Spinal cord (tissue), 10 donors: ENCODE measurements at places on chromosomes 4 and X. TPM values are rescaled to one million over a fixed set of nuclear protein-coding genes. Genes with fewer than 3 reads are reported as not detected.

- peak; percentile 28 for DNase-seq
These were observed 383 bp downstream of the PCYT1B start for GRCh38 chrX:24646745-24647182.

DNA sequence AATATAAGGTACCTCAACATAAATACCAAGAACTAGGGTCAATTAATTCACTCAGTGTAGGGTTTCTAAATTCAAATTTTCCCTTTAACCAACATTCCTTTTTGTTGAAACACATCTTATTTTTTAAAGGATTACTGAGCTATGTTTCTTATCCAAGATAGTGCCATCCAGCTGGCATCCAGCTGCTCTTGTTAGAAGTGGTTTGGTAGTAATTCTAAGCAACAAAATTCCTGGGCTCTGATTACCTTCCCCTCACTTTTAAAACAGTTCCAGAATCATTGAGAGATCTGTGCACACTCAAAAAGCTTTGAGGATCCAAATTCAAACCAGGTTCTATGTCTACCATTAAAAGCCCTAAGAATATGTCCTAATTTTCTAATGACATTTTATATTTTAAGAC is 583.7 kb downstream of the TRIML1 start:
- DNase-seq = no peak

PCDH19 gene
- polyA plus RNA-seq = 42.2 TPM

FOXR2 gene
- polyA plus RNA-seq = not detected

RAI2 gene
- polyA plus RNA-seq = 12.3 TPM

DNA sequence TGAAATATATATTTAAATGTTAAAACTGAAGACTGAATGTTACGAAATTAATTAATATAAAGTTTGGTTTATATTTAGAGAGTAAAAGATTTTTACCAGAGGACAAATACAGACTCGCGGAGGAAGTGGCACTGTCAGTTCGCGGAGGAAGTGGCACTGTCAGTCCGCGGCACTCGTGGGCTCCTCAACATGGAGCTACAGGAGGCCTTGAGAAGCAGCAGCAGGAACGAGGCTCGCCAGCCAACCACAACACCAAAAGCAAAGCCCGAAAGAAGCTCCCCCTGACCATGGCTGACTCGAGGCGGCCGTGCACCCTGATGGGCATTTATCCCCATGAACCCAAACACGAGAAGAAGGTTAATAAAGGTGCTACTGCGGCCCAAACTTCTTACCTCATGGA is 125.3 kb upstream of the PABPC4L start:
- no peak for DNase-seq

GRCh38 chrX:101191217-101191750 is 28.3 kb upstream of the DRP2 start:
- DNase-seq = no peak

PASD1 gene
- not detected for polyA plus RNA-seq

SLC16A2 gene
- polyA plus RNA-seq = 53.3 TPM

EDA2R gene
- polyA plus RNA-seq = 3.0 TPM

GRCh38 chrX:77658886-77659285 is 127.1 kb downstream of the ATRX start:
- no peak for DNase-seq

DNA sequence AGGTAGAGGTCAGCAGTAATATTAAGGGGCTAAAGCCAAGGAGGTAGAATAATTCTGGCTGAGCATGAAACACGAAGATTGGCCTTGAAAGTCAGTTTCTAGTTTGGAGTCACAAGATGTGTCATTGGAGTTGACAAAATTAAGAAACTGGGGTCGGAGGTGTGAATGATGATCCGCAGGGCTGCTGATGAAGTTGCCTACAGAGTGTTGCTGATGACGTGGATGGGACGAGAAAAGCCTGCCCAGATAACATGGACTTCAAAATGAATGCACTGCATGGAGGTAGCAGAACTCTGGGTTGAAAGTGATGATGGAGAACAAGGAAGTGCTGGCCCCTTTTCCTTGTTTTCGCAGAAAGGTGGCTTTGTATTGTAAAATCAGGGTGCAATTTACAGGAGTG is 60.5 kb downstream of the DTHD1 start:
- no peak for DNase-seq

GRCh38 chr4:162700358-162700757 is 466.3 kb downstream of the NAF1 start:
- DNase-seq = no peak

GRCh38 chr4:54723220-54723619 is 65.5 kb downstream of the KIT start:
- DNase-seq = peak; percentile 18

- DNase-seq = no peak
These were observed 53.0 kb upstream of the HPSE start for GRCh38 chr4:83387476-83388312.

DNA sequence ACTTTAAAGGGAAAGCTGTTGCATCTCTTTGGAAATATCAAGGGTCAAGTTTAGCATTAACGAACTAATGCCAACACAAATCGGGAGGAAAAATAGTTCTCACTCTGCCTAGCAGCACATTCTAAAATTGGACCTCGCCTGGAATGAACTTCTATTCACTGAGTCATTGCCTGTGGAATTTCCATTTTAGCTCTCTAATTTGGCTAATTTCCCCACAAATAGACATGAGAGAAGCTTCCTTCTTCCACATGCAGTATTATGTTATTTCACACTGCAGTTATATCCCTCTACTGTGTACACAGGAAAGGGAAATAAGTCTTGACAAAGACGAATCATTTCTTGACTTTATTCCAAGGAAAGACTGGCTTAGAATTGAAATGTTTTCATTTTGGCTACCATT is 9.3 kb downstream of the ZXDA start:
- no peak for DNase-seq

DNA sequence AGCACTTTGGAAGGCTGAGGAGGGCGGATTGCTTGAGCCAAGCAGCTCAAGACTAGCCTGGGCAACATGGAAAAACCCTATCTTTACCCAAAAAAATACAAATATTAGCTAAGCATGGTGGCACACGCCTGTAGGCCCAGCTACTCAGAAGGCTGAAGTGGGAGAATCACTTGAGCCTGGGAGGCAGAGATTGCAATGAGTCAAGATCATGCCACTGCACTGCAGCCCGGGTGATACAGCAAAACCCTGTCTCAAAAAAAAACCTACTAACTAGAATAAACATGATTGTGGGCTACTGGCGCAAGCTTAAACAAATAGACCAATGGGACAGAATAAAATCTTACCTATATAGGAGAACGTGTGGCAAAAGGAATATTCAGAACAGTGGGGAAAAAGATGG is 7.3 kb downstream of the CDKL2 start:
- no peak for DNase-seq

CITED1 gene
- 9.0 TPM for polyA plus RNA-seq

NAA10 gene
- 115 TPM for polyA plus RNA-seq

- no peak for DNase-seq
These were observed 33.2 kb downstream of the ARAP2 start for GRCh38 chr4:36211084-36211483.

MAGEB17 gene
- 0.30 TPM for polyA plus RNA-seq

GRCh38 chrX:68163441-68163840 is 269.9 kb downstream of the OPHN1 start:
- no peak for DNase-seq

EVC gene
- polyA plus RNA-seq = 9.9 TPM

DNA sequence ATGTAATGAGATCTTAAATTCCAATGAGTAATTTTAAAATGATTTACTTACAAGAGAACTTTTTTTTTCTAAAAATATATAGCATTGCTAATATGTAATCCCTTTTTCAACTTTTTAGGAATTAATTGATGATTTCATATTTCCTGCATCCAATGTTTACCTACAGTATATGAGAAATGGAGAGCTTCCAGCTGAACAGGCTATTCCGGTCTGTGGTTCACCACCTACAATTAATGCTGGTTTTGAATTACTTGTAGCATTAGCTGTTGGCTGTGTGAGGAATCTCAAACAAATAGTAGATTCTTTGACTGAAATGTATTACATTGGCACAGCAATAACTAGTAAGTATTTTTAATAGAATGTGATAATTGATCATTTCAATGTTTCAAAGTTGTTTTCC is 113.2 kb downstream of the USP9X start:
- no peak for DNase-seq

DNA sequence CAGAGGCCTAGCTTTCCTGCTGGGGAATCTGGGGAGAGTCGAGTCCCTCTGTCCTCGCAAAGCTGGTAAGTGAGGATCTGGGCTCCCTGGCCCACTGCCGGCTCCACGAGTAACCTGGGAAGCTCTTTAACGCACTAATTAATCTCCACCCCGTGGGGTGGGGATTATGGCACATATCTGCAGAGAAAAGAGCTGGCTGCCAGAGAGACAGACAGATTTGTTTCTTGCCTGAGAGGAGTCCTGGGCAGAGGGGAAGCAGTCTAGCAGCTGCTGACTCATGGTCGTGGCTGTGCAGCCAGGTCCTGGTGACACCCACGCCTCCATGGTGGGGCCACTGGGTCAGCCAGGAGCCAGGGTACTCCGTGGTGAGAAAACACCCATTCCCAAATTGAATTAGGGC is 14.0 kb downstream of the SORCS2 start:
- DNase-seq = no peak

DNA sequence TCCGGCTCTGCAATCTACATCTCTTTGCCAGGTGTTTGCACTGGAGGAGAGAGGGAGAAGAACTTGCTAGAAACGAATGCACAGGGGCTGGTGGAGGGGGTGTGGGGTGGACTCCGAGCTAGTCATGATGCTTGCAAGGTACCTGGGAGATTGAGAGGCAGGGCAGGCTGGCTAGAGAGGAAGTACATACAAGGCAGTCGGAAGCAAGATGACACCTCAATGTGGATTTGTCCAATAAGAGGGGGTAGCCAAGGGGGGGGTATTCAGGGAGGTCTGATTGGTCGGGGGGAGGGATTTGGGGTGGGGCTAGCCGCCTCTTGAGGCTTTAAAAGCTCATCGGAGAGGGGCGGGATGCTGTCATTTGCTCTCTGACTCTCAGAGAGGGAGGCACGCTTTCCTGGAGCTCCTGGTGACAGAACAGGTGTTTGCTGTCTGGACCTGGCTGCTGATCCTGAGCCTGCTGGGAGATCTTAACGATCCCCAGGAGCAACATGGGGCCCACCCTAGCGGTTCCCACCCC is at the start of gene GPR50:
TSS of gene GPR50 (plus strand) at position 354 of the 520 bp plus-strand sequence. CDS start at position 492, 138 bp downstream.
- no peak for DNase-seq

REELD1 gene
- 0.16 TPM for polyA plus RNA-seq

- DNase-seq = no peak
These were observed 86.0 kb downstream of the PCYT1B start for GRCh38 chrX:24561121-24561520.

DNA sequence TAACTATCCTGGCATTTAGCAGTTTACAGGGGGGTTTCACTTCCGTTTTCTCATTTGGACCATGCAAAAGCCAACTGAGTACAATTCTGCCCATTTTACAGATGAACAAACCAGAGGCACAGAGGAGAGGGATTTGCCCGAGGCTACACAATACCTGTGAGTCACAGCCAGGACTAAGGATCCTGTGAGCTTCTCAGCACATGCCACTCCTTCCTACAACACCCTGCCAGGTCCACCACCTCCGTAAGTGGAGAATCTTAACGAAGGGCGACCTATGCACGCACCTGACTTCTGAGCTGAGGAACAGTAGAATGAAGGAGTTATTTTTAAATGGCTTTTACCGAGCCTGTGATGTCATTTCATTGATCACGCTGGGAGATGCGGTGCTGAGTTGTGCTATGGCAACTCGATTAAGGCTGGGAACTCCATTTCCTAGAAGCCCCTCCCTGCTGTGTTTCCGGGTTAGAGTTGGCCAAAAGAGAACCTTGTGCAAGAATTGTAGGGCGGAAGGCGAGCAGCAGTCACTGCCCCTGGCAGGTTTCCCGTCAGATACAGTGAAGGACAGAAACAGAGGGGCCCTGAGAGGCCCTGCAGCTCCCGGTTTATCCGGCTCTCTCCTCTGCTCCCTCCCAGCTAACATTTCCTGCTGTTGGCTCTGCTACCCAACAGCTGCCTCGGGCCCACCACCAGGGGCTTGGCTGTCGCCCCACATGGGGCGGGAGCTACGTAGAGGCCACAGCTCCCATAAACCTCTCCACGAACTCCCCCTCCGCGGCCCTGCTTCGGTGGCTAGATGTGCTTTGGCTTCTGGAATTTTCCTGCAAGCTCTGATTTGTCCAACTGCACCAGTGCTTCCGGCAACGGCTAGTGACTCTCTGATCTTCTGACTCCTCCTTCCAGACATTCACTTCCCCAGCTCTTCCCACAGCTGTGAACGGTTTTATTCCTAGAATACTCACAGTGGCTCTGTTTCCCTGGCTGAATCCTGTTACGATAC is 75.1 kb upstream of the USP9X start:
- DNase-seq = peak; percentile 87

DNA sequence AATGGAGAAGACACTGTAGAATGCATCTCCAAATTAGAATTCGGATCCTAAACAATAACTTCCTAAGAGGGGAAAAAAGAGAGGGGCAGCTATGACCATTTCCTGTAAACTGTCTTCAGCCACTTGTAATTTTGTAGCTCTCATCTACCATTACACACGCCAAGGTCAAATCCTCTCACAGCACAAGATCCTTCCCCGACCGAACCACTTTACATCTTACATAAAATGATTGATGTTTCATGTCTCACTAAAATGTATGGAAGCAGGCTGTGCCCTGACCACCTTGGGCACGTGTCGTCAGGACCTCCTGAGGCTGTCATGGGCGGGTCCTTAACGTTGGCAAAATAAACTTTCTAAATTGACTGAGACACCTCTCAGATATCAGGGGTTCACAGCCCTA is 24.1 kb upstream of the PBDC1 start:
- no peak for DNase-seq

GRCh38 chr4:168696826-168697225 is 200.0 kb downstream of the PALLD start:
- DNase-seq = no peak

GRCh38 chr4:108972613-108973283 is 209.9 kb upstream of the ETNPPL start:
- DNase-seq = no peak
